Renal cortical epithelial cell (primary cell): ENCODE measurements at places on chromosomes 3 and 15.

DNA sequence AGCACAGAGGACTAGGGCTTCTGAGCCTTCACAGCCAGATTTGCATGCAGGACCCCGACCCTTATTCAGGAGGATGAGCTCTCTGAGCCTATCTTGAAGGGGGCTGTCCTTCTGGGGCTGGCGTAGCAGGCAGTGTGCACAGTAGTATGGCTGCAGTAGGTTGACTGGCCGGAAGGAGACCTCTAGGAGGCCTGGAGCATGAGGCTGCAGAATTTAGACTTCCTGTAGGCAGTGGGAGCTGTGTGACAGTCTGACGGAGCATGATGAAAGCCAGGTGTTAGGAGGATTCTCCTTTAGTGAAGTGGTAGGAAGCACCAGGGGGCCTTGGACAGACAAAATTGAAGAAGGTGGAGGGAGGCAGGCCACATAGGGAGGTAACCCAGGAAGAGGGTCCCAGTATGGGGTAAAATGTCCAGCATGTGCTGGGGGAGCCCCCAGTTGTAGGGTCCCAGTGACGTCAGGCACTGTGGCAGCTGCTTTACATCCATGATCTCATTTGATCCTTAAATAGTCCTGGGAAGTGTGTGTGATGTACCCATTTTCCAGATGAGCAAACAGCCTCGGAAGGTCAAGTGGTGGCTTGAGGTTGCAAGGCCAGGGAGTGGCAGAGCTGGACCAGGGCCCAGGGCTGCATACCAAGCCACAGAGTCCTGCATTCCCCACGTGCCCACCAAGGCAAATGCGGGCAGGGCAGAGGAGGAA is 36.1 kb downstream of the SPSB4 start:
- DNase-seq = no peak

DNA sequence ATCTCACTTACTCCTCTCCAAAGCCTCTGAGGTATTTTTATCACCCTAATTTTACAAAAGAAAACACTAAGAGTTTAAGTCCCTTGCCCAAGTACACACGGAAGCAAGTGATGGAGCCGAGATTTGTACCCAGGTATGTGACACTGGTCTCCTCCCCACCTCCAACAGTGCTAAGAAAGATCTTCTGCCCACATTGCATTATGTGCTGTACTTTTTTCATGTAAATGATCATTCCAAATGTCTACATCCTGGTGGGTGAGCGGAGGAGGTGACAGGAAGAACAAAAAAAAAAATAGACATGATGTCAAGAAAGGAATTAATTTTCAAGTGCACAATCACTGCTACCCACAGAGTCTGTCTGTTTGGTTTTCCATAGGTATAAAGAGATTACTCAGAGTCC is 694.1 kb downstream of the FHIT start:
- no peak for DNase-seq

GRCh38 chr3:58054652-58055051 is 46.4 kb downstream of the FLNB start:
- DNase-seq = no peak

DNA sequence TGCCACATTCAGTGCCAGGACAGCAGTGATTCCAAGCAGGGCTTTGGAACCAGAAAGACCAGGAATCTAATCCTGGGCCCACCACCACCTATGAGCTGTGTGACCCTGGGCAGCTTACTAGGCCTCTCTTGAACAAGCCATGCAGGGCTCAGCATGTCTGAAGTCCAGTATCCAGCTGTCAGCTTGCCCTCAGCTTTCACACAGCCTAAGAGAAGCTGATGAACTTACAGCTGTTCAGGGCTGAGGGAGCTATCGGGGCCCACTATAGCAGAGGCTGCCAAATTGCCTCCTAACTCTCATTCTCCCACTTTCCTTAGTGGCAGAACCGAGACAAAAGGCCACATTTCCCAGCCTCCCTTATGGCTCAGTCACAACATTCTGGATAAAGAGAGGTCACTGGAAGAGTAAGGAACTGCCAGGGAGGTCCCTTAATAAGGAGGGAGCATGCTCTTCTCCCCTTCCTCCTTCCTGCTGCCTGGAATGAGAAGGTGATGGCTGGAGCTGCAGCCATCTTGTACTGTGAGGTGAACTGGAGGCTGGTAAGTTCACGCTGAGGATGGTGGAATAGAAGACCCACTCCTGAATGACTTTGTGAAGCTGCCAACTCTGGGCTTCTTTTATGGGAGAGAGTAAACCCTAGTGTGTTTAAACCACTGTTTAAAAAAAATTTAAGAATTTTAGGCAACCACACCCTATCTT is 34.5 kb downstream of the FEM1B start:
- DNase-seq = no peak

DNA sequence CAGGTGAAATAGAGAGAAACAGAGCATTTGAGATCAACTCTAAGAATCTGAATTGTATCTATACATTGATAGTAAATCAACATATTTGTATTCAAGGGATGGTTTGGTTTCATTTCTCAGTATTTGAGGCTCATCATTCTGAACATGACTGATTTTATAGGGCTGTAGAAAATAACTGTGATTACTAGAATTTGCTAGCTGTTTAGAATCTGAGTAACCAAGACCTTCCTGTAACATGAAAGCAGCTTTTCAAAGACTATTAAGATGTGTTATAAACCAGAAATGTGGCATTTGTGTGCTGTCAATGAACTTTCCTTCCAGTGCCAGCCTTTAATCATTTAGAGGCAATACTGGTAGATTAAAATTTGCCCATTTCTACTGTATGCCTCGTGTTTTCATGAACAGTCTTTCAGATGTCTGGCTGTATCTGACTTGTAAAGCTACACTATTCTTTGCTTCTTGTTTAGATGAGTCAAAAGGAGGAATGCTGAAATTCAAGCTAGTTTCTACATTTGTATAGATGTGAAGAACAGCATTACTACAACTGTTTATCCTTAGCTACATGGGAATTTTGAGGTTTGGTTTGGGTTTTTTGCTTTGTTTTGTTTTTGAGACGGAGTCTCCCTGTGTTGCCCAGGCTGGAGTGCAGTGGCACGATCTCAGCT is 137.3 kb upstream of the BHLHE40 start:
- DNase-seq = no peak

DNA sequence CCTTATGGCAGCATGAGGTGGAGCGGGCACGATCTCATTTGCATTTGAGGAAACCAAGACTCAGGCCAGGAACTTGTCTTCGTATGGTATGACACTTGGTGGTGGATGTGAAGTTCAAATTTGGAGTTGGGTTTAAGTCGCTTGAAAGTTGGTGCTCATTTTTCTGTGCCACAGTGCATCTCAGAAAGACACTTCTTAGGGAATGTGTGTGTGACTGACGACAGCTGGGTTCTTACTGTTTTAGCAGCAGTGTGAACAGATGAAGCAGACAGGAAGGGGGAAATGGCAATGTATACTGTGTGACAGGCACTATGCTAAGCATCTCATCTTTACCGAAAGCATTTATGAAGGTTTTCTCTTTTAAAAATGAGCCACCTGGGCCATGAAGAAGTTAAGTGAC is 75.4 kb downstream of the SEC22A start:
- no peak for DNase-seq

DNA sequence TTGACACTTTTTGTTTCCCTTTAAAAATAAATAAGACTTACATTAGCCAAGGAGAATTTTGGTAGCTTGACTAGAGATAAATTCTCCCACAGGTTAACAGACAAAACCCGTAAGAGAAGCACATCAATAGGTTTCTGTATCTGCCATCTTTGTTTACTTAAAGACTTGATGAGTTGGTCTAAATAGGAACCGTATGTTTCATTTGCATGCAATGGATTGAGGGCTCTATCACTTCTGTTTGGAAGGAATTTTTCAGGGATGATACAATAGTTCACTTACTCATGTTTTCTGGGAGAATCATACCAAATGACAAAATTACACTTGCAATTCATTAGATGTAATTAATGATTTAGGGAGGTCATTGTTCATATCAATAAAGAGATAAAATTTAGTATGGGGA is 631.5 kb upstream of the NR2F2 start:
- no peak for DNase-seq

- DNase-seq = peak; percentile 62
These were observed 463.5 kb upstream of the RASGRP1 start for GRCh38 chr15:39028069-39028468.
